Cortex of kidney (tissue), 1 donor: ENCODE measurements at places on chromosomes 5 and 9.

GRCh38 chr5:91787718-91788117, 404.6 kb upstream of the ARRDC3 start:
- DNase-seq = no peak

DNA sequence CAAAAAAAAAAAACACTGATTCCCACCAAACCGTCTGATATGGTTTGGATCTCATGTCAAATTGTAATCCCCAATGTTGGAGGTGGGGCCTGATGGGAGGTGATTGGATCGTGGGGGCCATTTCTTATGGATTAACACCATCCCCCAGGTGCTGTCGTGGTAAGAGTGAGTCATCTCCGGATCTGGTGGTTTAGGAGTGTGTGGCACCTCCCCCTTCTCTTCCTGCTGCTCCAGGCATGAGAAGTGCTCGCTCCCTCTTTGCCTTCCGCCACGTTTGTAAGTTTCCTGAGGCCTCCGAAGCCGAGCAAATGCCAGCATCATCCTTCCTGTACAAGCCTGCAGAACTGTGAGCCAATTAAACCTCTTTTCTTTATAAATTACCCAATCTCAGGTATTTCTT, 45.2 kb downstream of the HSD17B3 start:
- DNase-seq = no peak

GRCh38 chr5:6592601-6593000, 40.2 kb downstream of the NSUN2 start:
- DNase-seq = no peak

- DNase-seq = no peak
These were observed 239.1 kb downstream of the ELAVL2 start for GRCh38 chr9:23586906-23587305.

GRCh38 chr5:60487476-60487875, 212.5 kb downstream of the DEPDC1B start:
- no peak for DNase-seq

GRCh38 chr5:96942078-96942477, 6.2 kb downstream of the LNPEP start:
- no peak for DNase-seq

DNA sequence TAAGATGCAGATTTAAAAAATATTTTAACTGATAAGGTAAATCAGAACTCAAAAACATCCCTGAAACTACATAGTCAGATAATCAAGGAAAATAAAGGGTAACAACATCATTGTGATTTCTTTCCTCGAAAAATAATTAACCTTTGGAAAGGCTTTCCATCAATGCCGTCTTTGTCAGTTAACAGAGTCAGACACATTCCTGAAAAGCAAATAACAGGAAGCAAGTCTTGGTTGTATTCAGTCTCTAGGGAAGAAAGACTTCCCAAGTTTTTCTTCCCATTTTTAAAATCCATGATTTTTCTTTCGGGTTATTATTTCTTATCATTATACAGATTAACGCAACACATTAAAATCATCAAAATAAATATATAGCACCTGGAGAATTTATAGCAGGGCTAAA, 256.4 kb upstream of the CDH6 start:
- DNase-seq = no peak

GRCh38 chr5:127907907-127908306, 175.7 kb upstream of the SLC12A2 start:
- no peak for DNase-seq
